ENCODE measurements at places on chromosomes 2 and 18.

DNA sequence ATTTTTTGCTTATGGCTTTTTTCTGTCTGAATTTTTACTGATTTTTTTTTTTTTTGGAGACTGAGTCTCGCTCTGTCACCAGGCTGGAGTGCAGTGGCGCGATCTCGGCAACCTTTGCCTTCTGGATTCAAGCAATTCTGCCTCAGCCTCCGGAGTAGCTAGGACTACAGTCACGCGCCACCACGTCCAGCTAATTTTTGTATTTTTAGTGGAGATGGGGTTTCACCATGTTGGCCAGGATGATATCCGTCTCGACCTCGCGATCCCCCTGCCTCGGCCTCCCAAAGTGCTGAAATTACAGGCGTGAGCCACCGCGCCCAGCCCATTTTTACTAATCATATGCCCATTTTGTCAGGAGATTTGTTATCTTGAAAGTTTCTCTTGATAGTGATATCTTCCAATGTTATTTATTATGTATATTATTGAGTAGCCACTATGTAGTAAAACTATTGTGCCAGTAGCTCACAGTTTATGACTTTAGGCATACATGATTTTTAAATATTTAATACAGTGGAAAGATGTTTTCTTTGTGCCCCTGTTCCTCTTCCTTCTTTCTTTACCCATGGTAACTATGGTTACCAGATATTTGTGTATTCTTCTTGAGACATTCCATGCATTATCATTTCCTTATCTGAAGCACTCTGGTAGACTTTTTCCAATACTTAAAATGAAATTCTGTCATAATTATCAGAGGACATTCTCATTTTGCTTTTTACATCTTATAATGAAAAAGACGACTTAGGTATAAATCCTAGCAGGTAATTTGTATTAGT lies 2.1 kb downstream of the HAT1 start:
- no peak for DNase-seq

- DNase-seq: no peak
Measured at GRCh38 chr2:134674687-134675086, 44.1 kb downstream of the TMEM163 start.

GRCh38 chr2:187187519-187187918 lies 260.5 kb downstream of the CALCRL start:
- DNase-seq: no peak

GRCh38 chr2:10193851-10194820 lies 71.6 kb downstream of the RRM2 start:
- DNase-seq: no peak

DNA sequence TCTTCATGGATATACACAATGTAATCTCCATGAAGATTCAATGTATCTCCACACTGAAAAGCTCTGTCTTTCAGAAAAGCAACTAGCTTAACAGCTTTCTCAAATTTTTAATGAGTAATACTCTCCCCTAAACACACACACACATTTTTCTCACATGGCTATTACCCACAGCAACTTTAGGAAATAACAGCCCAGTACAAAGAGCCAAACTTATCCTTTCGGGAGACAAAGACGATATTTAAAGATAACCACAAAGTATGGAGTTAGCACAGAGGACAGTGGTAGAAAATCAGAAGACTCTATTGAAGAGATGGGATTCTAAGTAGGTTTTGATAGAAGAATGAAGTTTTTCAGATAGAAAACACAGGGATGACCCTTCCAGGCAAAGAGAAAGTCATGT lies 394.9 kb upstream of the TRIB2 start:
- no peak for DNase-seq

DNA sequence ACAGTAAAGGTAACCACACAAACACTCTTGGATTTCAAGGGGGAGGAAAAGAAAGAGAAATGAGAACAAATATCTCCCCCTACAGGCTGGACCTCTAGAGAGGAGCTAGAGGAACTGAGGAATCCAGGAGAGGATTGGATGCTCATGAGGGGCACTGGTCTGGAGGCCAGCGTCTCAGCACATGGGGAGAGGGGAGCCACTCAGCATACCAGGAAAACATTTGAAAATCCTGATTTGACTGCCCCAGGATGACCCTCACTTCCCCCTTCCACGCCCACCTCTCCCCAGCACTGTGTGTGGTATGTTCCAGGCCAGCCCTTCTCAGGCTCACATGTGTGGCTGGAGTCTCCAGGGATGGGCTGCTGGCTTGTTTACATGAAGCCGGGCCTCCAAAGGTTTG lies 396.8 kb upstream of the ID2 start:
- DNase-seq: no peak

DNA sequence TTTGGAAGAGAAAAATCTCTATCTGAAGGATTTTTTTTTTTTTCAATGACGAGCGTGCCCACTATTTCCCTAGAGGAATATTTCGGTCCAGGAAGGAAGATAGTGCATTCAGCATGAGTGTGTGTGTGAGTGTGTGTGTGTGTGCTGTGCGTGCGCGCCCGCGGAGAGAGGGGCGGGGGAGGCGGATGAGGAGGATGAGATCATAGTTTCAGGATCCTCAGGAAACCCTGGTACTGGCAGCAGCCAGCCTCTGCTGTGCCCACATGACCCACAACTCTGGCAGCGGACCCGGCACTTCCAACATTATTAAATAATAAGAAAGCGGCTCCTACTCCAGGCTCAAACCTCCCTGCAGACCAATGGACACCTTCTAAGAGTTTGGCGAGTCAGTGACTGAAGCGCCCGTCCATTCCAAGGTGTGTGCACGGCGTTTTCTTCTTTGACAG lies 217.0 kb upstream of the DTNA start:
- DNase-seq: peak; percentile 80

GRCh38 chr2:24435391-24436316 lies 55.4 kb upstream of the NCOA1 start:
- DNase-seq: no peak

GRCh38 chr2:47043142-47043890 lies 111.8 kb downstream of the STPG4 start:
- DNase-seq: no peak

DNA sequence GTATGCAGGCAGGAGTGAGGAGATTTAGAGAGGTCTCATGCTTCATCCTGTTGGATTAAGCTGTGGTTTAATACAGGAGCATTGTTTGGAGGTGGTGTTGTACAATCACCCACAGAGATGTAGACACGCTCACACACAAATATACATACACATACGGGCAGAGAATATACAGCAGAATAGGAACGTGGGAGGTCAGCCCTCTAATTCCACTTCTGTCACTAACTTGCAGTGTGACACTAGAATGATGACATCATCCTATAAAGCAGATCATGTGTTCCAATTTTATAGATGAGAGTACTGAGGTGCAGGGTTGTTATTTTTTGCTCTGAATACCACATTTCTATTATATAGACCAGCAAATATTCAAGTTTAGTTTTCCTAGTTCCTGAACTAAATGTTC lies 54.4 kb downstream of the TRIB2 start:
- no peak for DNase-seq

- DNase-seq: no peak
Measured at GRCh38 chr18:68533641-68534040, 181.3 kb downstream of the TMX3 start.

DNA sequence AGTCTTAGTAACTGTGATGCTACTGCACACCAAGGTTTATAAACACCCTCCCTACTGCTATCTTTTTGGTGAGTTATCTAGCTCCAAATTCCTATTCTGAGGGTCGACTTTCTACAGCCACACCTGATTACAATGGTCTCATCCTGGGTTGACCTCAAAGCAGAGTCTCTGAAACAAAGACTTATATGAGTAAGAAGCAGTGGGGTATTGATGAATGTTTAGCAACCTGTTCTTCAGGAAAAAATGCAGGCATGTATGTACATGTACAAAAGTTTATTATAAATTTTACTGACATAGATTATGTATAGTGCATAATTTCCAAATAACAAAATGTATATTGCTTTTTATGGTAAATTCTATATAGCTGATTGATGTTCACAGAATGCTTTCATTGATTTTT lies 51.6 kb upstream of the FMNL2 start:
- DNase-seq: no peak

GRCh38 chr2:110113961-110114591 lies 1.5 kb downstream of the MALL start:
- peak; percentile 51 for DNase-seq

DNA sequence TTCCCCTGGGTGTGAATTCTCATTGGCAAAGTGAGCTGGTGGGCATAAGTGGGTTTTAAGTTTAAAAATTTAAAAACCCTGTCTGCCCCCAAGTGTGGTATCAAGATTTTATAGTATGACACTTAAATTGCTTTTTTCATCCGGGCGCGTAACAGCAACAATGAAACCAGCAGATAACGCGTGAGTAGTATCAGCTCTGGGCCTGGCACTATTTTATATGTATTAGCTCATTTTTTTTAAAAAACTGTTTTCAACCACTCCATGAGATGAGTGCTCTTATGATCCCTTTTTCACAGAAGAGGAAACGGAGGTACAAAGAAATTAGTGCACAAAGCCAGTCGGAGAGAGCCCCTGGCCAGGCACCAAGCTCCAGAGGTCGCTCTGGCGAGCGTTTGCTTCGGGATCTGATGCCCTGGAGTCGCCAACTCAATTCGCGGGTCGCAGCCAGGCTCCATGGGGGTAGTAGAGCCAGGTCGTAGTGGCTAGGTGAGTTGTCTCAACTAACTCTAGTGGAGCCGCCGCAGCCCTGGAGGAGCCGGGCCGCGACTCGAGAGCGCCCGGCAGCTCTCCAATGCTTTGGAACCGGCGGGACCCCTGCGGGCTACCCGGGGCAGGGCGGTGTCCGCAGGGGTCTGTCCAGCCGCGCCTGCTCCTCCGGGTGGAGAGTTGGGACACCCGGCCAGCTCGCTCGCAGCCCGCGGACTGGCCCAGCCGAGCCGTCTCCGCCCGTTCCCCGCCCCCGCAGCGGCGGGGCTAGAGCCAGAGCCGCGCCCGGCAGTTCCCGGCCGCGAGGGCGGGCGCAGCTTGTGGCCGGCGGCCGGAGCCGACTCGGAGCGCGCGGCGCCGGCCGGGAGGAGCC lies at the start of gene IL1R1:
Gene IL1R1 (plus strand): TSS at position 777 of the 859 bp plus-strand sequence. CDS start 14,979 bp downstream, outside the sequence.
- DNase-seq: no peak

DNA sequence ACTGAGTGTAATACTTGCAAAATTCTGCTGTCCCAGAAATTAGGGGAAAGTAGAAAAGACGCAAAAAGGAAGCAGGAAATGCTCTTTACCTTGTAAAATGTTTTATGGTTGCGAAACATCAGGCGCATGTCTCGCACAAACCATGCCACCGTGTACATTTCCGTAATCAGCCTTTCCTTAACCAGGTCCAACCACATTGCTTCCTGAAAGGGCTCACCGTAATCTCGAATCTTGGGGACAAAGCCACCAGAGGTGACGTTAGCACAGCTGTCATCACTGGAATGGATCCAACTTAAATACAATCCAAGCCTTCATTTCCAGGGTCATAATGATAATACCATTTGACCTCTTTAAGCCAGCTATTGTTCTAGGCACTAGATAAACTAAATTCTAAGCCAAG lies 49.3 kb downstream of the SP110 start:
- DNase-seq: peak; percentile 71

GRCh38 chr2:210302326-210302725 lies 12.6 kb downstream of the MYL1 start:
- DNase-seq: no peak

DNA sequence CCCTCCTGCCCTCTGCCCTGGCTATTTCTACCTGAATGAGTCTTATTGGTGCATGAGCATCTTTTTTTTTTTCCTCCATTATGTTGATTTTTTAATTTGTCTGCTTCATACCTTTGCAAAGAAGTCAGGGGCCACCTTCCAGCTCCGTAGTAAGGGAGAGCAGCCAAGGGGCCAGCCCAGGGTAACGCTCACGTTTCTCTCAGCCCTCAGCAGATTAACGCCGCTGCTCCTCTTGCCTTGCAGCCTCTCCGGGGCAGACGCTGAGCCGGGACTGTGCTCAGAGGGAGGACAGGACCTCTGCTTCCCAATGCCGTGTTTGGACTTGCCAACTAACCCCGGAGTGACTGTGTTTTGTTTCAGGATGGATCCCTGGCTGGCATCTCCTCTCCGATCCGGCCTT lies 241.7 kb downstream of the ATAD2B start:
- DNase-seq: no peak

DNA sequence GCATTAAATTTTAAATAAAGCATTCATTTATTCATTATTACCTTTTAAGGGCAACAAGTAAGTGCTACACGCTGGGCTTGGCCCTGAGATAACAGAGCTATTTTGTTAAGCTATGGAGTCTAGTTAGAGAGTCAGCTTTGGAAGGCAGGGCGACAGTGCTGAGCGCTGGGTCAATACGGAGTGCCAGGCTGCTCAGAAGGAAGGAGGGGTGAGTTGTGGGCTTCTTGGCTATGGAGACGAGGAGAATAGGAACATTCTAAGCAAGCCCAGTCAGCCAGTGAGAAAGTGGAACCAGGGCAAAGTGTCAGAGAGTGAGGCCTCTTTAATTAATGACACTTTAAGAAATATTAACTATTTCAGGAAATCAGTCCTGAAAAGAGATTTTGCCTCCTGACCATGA lies 288.4 kb downstream of the LRRTM1 start:
- DNase-seq: no peak

DNA sequence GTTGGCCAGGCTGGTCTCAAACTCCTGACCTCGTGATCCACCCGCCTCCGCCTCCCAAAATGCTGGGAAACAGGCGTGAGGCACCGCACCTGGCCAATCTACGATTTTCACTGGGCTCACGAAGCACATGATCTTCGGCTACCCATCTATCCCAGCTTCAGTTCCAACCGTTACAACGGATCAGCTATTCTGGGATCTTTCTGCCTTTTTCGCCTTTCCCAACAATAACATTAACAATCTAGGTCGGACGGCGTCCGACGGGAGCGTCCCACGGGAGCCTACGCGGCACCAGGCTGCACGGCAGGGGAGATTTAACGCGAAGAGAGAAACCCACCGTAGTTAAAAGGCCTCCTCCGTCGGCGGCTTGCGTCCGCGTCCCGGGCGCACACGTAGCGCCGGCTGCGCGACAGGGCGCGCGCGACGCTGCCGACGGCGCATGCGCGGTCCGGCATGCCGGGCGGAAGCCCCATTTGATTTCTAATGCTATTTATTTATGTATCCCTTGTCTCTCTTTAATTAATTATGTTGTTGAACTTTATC lies at the start of gene MSL3B:
Gene MSL3B (minus strand): TSS at position 394 of the 540 bp plus-strand sequence.
- DNase-seq: no peak

DNA sequence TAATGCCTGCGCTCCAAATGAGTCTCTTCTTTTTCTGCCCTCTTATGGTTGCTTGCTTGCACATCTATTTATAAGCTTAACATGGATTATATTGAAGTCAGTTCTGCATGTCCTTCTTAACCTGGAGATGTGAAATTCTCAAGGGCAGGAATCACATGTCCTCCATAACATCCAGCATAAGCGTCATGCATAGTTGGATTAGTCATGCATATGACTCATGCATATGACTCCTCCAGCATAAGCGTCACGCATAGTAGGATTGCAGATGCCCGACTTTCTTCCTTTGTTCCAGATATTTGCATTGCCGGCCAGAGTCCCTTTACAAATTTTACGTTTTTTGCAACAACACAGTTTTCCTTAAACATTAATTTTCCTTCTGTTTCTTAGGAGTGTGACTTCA lies 308.6 kb downstream of the TGIF1 start:
- no peak for DNase-seq

GRCh38 chr2:212037062-212037461 lies 501.5 kb downstream of the ERBB4 start:
- DNase-seq: no peak

All from SHP77 treated with DMSO at 0.1 percent for 48 hours (cell line).